ENCODE measurements at places on chromosomes 2 and 18.

GRCh38 chr18:55737781-55738468, 149.9 kb upstream of the TCF4 start:
- DNase-seq: no peak

DNA sequence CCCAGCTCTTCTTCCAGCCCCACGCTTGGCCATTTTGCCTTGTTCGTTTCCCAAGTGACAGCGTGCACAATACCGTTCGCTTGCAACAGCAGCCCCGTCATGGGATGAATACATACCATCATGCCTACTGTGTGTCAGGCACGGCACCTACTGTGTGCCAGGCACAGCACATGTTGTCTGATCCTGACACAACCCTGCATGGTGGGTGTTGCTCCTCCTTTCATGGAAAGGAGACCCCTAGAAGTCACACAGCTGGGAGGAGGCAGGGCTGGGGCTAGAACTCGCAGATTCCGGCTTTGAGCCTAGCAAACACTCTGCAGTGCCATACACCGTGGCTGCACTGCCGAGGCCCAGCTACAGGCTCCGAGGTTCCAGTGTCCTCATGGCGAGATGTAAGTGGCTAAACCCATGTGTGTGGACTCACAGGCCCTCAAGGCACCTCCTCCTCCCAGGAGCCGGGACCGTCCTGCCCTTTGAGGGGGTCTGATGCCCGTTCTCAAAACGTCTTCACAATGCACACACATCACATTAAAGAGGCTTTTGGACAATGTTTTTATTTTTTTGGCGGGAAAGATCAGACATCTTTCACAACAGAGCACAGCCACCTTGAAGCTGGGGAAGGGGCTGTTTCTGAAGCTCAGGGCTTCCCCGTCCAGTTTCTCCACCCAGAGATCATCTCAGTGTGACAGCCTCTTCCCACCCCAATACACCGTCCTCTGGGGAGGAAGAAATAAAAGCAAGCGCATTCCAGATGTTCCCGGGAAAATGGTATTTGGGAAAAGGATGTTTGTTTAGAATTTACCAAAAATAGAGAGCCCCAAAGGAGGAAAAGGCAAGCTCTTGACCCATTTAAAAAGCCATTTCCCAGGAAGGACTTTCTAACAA, 64.9 kb downstream of the HS1BP3 start:
- DNase-seq: no peak

GRCh38 chr18:61589724-61590065, 256.5 kb downstream of the CDH20 start:
- no peak for DNase-seq

- no peak for DNase-seq
Observed at GRCh38 chr2:85785871-85786270, 32.1 kb downstream of the ATOH8 start.

GRCh38 chr2:195871326-195871725, 197.3 kb downstream of the DNAH7 start:
- DNase-seq: no peak

DNA sequence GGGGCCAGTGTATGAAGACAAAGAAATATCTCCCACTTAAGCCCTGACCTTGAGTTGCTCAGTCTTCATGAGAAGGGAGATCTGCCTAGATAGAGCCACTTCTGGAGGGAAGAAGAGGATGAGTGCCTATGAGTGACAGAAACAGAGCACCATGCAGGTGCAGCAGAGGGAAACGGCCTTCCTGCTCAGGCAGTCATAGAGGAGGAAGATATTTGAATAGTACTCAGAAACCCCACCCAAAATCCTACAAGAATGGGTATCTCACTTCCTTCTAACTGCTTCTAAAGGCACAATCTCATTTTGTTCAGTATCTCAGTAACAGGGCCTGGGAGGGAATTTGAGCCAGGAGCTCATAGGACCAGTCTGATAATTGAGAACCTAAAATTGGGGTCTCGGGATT, 339.3 kb downstream of the ALK start:
- DNase-seq: no peak

- DNase-seq: no peak
Observed at GRCh38 chr18:72878143-72878542, 10.4 kb upstream of the NETO1 start.

GRCh38 chr2:161166538-161167409, 6.5 kb downstream of the TANK start:
- DNase-seq: peak; percentile 8

DNA sequence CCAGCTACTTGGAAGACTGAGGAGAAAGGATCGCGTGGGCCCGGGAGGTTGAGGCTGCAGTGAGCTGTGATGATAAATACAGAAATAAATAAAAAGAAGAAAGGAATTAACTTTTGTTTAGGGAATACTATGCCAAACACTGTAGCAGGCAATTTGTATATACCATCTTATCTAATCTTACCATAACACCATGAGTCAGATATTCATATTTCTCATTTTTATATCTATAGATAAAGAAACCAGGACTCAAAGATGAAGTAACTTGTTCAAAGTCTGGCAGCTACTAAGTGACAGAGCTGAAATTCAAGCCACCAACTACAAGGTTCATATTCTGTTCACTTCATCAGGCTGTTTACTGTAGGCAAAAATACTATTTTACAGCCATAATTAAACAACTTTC, 119.2 kb upstream of the SLC39A10 start:
- no peak for DNase-seq

DNA sequence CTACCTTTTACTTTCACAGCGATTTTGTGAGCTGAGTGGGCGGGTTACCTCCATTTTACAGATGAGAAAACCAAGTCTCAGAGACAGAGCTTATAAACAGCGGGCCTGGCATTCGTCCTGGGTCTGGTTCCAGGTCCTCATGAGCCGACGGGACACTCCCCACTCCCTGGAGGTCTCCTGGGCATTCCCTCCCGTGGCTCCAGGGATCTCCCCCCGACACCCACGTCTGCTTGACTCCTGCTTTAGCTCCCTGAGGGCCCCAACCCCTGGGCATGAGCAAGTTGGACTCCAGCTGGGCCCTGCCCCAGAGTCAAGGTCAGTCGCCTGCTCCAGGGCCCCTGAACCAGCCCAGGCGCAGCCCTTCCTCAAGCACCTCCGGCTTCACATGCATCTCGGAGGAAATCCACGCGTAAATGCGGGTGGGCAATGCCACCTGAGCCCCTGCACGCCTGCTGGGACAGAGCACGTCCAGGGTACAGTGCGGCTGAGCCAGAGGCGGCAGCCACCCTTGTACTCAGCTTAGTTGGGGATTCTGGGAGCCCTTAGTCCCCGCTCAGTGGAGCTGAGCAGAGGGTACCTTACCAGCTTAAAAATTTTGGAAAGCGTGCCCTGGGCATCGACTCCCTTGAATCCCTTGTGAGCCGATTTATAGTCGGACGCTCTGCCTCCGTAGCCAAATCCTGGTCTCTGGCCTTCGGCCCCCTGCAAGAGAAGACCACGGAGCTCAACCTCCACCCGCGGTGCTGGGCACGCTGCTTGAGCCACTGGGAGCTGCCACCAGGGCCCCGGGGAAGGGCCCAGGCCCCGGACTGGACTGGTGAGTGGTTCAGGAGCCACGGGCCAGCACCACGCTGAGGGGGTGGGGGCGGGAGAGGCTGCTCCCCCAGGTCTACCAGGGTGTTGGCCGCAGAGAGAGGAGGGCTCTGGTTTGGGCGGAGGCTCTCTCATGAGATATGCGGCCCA, 148.1 kb downstream of the MBP start:
- no peak for DNase-seq

- DNase-seq: no peak
Observed at GRCh38 chr18:5414546-5414945, 119.0 kb upstream of the ZBTB14 start.

DNA sequence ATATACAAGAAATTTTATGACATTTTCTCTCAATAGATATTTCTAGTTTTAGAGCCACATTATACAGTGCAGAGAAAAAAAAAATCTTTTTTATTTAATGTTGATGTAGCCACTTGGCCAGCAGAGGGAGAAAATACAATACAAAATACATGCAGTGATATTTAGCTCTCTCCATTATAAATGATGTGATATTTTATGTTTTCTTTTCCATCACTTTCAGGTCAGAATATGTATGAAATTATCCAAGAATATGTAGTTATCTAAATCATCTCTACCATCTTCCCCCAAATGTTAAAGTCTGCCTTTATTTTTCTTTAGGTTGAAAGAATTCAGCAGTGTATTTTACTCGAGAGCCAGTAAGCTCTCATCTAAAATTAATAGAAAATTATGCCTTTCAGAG, 533.6 kb upstream of the FSHR start:
- DNase-seq: no peak

- DNase-seq: no peak
Observed at GRCh38 chr2:129004940-129005490, 686.3 kb upstream of the HS6ST1 start.

DNA sequence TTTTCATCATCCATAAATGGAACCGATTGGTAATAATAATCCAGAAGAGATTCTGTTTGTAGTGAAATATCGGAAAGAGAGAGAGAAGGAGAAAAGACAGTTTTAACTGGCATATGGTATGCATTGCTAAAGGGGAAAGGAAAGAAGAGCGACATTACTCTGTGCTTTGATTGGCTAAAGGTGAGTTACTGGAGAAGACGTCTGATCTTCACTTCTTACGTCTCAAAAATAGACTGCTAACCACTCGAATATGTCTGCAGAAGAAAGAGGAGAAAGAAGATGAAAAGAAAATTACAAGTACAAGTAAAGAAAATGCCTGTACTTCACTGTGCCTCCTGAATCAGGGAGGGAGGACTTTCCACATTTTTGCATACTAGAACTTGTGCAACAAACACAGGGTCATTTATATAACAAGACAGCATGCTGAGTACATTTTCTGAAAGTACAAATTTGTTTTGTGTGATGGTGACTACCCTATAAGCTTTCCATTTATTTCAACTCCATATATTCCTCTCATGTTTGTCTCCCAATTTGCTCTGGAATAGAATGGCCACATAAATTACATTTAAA, 787.2 kb downstream of the RNF144A start:
- no peak for DNase-seq

DNA sequence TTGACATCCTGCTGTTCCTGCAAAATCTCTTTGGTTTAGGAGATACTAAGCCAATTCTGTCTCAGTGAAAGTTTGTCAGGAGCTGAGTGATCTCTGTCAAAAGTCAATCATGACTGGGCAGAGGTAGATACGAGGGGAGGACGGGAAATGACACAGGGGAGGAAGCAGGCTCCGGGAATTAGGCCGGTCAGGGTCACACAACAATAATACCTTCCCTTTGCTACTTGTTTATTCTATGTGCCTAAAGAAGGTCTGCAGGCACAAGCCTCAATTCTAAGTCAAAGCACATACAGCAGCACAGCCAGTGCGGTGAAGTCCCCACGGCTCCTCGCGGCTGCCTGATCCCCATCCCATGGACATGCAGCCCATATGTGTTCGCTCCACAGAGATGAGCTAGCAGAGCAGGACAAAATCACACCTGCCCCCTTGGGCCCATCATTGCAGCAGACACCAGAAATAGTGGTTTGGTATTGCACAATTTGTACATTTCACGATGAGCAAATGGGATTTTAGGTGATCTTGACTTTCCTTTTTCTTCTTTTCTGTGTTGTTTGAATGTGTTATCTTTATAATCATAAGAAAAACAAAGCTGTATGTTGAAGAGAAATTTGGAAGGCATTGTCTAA, 141.4 kb downstream of the VAPA start:
- DNase-seq: no peak

GRCh38 chr2:121405233-121405632, 120.2 kb upstream of the TFCP2L1 start:
- no peak for DNase-seq

DNA sequence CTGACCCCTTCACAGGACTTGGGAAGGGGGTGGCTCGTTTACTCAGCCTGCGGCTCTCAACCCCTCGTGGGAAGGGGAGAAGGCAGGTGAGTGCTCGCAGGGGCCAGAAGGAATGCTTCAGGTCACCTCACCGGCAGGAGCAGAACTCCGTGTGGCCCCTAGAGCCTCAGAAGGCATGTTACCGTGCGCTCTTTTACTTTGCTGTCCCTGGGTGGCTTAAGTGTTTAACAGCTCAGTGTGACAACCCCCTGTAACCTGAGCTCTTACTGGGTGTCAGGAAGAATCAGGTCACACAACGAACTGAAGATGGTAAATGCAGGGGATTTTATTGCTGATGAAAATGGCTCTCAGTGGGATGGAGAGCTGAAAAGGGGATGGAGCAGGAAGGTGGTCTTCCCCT, 1235.4 kb downstream of the LRP1B start:
- DNase-seq: no peak

DNA sequence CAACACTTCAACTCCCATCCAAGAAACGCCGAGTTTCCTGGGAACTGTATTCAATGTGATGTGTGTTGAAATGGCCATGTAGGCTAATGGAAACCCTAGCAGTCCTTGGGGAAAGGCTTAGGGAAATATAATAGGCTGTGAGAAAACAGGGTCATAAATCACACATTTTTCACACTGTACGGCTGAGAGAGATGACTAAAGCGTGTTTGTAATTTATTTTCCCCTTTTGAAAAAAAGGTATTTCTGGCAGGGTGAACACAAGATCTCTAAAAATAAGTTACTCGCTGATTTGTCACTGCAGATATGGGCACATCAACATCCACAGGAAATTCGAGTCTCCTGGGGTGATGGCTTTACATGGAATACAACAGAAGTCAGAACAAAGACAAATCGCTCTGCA, 109.6 kb upstream of the ST6GAL2 start:
- no peak for DNase-seq

- no peak for DNase-seq
Observed at GRCh38 chr2:165815299-165816141, 21.5 kb upstream of the GALNT3 start.

Data from CD4-positive, alpha-beta T cell (primary cell).